ENCODE measurements at places on chromosomes 11 and 22.

DNA sequence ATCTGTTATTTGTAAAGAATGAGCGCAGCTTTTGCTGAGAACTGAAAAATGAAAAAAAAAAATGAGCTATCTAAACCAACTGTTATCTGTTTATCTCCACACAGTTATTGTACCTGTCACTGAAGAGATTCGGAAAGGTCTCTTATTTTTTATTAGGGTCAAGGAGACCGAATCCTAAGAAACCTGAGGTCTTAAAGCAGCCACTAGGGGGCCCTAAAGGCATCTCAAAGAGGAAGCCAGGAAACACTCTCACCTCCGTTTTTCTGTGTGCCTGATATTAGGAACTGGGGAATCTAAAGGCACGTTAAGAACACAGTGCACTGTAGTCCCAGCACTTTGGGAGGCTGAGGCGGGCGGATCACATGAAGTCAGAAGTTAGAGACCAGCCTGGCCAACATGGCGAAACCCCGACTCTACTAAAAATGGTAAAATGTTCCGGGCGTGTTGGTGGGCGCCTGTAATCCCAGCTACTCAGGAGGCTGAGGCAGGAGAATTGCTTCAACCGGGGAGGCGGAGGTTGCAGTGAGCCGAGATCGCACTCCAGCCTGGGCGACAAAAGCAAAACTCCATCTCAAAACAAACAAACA, 3.5 kb upstream of the LARGE1 start:
- no peak for DNase-seq

GRCh38 chr22:48299801-48300200, 1527.9 kb downstream of the BRD1 start:
- no peak for DNase-seq

- peak; percentile 84 for DNase-seq
Measured at GRCh38 chr11:86483940-86484794, 109.5 kb downstream of the CCDC81 start.

DNA sequence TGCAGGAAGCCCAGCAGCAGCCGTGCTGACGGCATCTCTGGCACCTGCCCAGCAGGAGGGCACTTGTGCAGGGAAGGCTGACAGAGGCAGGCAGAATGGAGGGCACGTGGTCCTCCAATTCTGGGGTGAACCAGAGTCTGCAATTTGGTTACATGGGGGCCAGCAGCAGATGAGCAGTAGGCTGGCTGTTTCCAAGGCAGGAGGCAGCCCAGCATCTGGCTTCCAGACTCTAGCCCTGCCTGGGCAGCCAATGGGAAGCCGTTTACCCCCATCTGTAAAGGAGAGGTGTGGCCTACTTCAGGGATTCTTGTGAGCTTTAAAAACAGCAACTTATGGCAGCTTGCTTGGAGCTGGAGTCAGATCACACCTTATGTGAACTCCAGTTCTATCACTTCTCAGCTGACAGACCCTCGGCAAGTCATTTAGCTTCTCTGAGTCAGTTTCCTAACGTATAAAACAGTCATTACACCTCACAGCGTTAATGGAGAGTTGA, 27.9 kb upstream of the RASL10A start:
- no peak for DNase-seq

GRCh38 chr11:117827521-117828511, 3.3 kb upstream of the FXYD2 start:
- DNase-seq = peak; percentile 69

GRCh38 chr11:79783833-79784232, 343.0 kb upstream of the TENM4 start:
- DNase-seq = no peak

GRCh38 chr11:129733384-129733783, 82.3 kb upstream of the TMEM45B start:
- DNase-seq = no peak

DNA sequence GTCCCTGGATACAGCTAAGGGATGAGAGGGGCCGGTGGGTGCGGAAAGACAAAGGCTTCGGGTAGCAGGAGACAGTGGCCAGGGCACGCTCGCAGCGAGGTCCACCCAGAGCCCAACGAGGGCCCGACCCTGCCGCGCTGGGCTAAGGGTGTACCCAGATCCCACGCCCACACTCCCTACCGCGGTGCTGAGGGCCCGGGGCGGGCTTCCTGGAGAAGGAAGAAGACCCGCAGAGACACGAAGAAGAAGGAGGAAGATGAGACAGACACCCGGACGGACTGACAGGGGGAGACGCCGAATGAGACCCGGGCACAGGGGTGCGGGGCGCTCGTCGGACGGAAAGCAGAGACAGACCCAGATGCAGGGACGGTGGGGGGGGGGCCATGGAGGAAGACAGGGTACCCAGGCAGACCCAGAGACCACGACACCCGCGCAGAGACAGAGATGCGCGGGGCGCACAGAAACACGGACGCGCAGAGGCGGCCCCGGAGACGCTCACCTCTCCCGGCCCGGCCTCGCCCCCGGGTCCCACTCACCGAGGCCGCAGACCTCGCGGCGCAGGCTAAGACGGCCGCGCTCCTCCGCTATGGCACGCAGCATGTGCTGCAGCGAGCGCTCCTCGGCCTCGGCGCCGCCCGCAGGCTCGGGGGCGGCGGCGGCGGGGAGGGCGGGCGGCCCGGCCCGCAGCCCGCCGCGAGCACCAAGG, 437 bp downstream of the KIAA0930 start:
- DNase-seq = no peak

DNA sequence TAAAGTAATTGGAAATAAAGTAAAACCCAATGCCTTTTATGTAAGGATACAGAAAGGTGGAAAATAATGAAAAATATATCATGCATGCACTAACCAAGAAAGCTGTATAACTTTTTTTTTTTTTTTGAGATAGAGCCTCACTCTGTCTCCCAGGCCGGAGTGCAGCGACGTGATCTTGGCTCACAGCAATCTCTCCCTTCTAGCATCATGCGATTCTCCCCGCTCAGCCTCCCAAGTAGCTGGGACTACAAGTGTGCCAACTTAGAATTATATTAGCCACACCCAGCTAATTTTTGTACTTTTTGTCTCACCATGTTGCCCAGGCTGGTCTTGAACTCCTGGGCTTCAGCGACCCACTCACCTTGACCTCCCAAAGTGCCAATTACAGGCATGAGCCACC, 4.5 kb downstream of the GGT5 start:
- DNase-seq = no peak

GRCh38 chr11:83835423-83835822, 549.3 kb upstream of the CCDC90B start:
- no peak for DNase-seq

GRCh38 chr11:117230286-117230961, 1.4 kb downstream of the PCSK7 start:
- peak; percentile 45 for DNase-seq

- DNase-seq = no peak
Measured at GRCh38 chr11:23502826-23503225, 642.6 kb upstream of the CCDC179 start.

DNA sequence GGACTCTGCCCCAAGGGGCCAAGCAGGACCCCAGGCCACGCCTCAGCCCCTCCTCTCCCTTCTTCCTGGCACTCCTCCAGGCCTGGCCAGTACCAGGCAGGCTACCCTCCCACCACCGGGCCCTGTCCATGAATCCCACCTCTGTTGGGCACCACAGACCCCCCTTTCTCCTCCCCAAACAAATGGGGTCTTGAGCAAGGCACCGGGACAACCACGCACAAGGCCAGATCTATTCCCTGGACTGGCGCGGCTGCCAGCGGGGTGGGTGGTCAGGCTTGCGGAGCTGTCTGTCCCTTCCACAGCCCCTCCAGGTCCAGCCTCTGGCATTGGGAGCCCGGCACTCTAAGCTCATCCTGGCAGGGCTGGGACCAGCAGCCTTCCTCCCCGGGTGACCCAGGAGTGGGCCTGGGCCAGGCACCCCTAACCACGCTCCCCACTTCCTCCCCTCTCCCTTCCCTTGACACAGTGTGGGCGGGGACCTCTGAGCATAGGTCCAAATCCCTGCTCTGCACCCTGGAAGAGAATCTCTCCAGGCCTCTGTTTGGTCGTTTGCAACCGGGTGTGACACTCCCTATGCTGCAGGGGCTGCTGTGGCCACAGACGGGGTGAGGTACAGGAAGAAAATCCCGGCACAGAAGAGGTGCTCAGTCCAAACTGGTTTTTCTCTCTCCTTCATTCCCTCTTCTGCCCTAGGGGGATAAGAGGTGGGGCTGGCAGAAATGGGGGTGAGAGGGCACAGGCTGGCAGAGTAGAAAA, 14.6 kb downstream of the ELFN2 start:
- no peak for DNase-seq

DNA sequence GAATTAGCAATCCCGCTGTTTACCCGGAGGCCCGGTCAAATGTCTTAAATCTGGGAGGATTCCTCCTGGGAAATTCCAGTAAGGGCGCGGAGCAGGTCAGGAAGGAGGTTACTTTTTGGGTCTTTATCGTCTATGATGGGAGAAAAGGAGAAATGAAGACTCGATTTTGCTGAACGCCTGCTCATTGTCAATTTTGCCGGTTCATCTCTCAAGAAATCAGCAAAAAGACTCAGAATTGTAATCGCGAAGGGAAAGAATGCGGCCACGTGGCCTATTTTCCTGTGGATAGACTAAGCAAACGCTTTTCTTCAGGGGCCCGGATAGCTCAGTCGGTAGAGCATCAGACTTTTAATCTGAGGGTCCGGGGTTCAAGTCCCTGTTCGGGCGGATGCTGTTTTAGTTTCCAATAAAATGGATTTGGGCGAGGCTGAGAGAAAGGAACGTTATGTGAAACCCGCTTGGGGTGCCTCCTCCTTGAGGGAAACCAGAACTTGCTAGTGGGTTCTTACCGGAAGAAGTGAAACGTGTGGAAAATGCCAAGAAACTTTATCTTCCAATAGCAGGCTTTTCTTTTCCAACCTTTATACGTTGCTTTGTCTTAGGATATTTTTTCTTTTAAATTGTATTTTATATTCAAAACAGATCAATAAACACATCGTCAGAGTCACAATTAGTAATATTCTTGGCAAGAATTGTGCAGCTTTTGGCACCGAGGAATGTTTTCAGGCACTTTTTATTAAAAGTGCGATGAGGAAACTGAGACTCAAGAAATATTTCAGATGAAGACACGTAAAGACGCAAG, 45.0 kb downstream of the OR4D9 start:
- peak; percentile 77 for DNase-seq

DNA sequence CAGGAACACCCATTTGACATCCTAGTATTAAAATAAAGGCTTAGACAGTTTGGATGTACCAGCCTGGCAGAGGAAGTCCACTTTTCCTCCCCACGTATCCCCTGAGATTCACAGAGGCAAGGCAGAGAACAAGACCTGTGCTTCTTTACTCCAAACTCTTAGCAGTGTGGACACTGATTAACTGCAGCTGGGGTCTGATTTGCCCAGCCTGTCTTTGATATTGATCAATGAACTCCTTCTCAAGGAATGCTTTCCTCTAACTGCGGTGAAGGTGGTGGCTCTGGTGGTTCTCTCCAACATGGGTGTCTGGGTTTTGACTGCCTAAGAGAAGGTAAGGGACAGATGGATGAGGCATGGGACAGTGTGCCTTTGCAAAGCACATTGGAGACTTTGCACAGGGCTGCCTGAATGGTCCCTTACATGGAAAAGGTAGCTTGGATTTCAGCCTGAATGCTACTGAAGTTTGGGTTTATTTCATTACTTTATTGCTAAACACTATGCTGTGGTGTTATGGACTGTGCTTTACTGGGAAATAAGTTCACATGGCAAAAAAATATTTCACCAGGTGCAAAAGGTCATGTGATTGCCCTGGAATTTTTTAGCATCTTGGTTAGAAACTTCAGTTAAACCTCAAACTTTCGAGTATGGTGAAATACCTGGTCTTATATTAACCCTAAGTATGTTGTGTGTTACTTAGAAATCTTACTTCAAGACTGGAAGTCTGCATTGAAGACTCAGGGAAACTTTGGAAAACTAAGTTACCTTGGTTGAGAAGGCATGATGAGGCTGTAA, 1.8 kb downstream of the GAS2 start:
- no peak for DNase-seq

Measured in coronary artery (tissue), 2 donors.